ENCODE measurements at places on chromosomes 2 and 18.

- no peak for DNase-seq
These were observed 70.0 kb upstream of the NDUFV2 start for GRCh38 chr18:9032519-9032918.

DNA sequence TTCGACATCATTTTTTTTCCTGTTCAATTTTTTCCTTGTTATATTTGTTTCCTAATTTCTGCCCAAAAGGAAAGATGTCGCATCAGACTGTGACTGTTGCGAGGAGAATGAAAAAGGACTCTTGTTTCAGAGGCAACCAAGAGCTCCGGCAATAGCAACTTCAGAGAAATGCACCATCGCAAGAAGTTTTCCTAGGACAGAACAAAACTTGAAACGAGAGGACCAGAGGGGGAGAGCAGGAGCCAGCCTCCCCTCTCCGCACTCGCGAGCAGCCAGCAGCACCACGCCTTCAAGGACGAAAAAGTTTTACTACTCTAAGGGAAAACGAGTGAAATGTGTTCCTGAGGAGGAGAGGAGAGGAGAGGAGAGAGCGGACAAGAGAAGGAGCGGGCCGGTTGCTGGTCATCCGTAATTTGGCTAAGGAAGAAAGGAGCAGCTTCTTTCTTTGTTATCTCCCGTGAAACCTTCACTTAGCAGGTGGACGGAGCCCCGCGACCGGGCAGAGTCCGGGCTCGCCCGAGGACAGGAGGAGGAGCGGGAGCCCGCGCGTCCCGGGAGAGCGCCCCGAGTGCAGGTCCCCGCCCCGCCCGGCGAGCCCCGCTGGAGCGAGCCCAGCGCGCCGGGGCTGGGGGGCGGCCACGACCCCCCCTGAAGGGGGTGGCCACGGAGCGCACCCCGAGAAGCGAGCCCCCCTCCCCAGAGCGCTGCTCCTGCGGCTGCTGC is 744 bp downstream of the POU3F3 start:
- peak; percentile 85 for DNase-seq

- DNase-seq, result no peak
These were observed 71.3 kb upstream of the ZNF521 start for GRCh38 chr18:25423267-25423666.

DNA sequence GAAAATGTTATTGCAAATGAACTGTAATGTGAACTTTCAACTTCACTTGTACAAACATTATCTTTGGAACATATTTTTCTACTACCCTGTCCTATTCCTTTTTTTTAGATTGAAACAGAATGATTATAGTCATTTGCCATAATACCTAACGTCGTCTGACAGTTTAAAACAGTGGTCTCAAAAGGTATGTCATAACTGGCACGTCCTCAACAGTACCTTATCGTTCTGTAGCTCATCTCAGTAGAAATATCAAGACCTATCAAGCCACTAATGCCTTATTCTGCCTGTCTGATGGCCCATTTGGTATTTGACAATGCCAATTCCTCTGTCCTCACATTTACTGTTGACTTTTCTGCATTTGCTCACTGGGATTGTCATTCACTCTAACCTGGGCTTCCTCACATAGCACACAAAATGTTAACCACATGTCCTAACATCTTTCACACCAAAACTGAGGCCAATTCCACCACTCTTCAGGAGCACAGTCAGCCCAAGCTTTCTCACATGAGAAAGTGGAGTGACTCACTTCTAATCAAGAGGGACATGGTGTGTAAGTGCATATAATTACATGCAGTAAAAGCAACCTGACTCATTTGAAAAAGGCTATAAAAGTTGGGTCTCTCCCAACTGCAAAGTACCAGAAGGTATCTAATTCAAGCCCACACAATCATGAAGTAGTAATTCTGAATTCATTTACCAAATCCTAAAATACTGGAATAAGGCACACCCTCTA is 34.8 kb downstream of the DNER start:
- no peak for DNase-seq

DNA sequence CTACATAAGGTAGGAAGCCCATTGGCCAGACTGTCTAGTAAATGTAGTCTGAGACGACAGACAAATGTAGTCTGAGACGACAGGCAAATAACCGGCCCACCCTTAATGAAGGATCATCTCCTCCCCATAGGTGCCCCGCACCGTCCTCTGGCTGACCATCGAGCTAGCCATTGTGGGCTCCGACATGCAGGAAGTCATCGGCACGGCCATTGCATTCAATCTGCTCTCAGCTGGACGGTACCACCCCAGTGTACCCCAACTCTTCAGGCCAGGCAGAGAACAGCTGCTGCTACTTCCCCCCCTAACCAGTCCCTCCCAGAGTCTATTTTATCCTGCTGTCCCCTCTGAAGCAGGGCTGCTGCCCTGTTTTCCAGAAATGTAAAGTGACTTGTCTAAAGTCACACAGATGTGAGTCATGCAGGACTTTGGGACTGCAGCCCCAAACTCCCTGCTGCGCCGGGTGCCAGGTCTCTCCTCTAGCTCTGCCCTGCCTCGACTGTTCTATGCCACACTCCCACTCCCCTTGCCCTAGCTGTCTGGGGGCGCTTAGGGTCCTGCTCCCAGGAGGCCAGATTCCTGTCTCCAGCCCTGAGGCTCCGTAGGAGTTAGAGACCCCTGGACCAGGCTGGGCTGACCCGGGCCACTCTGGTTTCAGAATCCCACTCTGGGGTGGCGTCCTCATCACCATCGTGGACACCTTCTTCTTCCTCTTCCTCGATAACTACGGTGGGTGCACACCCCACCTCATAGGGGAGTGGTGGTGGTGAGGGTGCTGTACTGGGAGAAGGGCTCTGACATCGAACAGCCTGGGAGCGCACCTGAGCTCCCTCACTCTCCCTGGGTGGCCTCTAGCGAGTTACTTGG is 4.7 kb downstream of the SLC11A1 start:
- no peak for DNase-seq

DNA sequence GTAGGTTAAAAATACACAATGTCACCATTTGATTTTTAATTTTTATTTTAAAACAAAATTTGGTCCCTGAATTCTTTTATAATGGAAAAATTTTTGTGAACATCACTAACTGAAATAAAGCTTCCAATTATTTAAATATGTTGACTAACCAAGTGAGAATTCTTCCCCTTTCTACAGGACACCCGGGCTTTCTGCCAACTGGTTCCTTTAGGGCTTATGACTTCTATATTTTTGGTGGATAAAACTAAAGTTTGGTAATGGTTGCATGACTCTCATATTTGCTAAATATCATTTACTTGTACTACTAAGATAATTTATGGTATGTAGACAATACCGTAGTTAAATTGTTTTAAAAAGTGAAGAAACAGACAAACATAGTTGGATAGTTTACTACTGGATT is 291.0 kb upstream of the DOK6 start:
- no peak for DNase-seq

GRCh38 chr18:48575301-48575657 is 36.4 kb downstream of the CTIF start:
- no peak for DNase-seq

DNA sequence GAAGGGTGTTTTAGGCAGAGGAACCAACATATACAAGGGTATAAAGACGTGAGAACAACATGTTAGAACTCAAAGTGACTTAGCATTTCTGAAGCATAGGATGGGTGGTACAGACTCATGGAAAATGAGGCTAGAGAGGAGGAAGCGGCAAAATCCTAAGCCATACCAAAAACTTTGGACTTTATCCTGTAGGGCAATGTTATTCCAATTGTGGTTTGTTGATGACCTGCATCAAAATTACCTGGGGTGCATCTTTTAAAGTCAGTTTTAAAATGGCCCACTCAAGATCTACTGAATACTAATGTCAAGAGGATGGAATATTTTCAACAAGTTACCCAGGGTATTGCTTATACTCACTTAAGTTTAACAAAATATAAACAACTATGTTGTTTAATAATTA is 34.8 kb downstream of the RAPH1 start:
- no peak for DNase-seq

- no peak for DNase-seq
These were observed 18.8 kb downstream of the FZD5 start for GRCh38 chr2:207750876-207751275.

GRCh38 chr2:31334311-31335026 is 80.1 kb downstream of the XDH start:
- no peak for DNase-seq

DNA sequence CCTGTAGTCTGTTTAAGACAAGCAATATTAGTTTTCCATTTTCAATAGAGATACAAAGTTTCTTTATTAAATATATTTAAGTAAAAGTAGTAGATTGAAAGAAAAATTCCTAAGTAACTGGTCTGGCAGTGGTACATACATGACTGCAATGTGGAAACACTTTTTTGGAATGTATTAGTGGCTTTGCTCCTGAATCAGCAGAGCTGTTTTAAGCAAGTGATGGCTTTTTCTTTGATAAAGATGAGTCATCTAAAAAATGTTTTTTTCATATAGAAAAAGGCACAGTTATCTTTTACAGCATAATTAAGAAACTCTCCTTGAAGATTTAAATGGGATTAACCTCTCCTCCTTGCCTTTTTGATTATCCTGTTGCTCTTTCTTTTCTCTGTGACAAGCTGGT is 34.9 kb downstream of the KDM3A start:
- DNase-seq, result no peak

DNA sequence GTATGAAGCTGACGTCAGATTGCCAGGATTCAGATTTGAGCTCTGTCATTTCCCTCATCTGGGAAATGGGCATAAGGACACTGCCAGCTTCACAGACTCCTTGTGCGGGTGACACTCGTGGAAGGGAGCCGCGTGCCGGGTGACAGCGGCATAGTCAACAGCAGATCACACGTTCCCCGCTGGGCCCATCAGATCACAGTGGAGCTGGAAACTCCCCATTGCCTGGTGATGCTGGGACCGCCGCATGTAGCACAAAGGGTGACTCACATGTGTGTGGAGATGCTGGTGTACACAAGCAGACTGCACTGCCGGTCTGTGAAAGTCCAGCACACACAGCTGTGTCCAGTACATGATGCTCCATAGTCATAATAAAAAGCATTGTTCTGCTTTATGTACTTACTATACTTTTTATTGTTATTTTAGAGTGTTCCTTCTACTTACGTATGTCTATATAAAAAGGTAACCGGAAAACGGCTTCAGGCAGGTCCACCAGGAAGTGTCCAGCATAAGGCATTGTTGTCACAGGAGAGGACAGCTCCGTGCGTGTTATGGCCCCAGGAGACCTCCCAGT is 31.8 kb downstream of the SALL3 start:
- peak; percentile 71 for DNase-seq

DNA sequence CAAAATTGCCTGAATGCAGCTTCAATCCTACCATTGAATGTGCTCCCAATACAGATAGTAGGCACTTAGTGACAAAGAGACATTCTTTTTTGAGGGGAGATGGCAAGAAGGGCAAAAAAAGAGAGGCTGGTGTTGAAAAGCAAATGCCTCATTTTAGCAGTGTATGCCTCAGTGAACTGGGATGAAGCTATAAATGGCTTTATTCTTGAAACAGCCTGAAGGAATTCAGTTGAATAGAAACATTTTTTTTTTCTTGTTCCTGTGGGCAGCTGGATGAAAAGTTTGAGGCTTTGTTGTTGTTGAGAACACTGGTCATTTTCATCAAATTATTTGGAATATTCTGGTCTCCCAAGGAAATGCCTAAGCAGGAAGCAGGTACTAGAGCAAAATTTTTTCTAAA is 228.9 kb downstream of the RNF144A start:
- no peak for DNase-seq

DNA sequence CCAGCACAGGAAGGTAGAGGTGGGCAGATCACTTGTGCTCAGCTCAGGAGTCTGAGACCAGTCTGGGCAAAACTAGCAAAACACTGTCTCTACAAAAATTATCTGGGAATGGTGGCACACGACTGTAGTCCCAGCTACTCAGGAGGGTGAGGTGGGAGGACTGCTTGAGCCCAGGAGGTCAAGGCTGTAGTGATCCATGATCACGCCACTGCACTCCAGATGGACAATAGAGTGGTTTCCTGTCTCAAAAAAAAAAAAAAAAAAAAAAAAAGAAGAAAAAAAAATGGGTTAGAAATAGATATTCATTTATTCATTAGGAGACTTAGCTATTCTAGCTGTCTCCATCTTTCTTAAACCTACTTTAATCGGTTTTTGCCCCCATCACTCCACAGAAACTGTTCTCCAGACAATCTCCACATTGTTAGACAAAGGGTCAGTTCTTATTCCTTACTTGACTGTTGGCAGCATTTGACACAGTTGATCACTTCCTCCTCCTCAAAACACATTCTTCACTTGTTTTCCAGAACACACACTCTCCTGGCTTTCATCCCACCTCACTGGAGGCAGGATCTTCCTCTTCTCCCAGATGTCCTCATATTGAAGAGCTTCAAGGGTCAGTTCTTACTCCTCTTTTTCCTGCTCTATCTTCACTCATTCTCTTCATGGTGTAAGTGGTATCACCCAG is 103.1 kb downstream of the DTNB start:
- no peak for DNase-seq

- no peak for DNase-seq
These were observed 758 bp downstream of the SCLY start for GRCh38 chr2:238061315-238062202.

GRCh38 chr18:68172842-68173549 is 541.9 kb downstream of the TMX3 start:
- DNase-seq, result no peak

GRCh38 chr2:216082805-216083204 is 1.1 kb downstream of the TMEM169 start:
- no peak for DNase-seq

DNA sequence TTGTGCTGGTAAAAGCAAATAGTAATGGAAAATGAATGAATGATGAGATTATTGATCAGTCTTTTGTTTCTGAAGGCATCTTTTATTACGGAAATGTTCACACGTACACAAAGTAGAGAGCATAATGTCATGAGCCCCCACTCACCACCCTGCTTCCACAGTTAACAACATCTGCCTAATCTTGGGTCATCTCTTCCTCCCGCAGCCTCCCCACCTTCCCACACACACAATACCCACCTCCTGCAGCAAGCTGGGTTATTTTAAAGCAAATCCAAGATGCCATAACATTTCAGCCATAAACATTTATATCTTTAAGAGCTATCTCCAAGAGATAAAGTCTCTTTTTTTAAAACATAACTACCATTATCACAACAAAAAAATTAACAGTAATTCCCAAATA is 36.3 kb downstream of the CYP27C1 start:
- no peak for DNase-seq

DNA sequence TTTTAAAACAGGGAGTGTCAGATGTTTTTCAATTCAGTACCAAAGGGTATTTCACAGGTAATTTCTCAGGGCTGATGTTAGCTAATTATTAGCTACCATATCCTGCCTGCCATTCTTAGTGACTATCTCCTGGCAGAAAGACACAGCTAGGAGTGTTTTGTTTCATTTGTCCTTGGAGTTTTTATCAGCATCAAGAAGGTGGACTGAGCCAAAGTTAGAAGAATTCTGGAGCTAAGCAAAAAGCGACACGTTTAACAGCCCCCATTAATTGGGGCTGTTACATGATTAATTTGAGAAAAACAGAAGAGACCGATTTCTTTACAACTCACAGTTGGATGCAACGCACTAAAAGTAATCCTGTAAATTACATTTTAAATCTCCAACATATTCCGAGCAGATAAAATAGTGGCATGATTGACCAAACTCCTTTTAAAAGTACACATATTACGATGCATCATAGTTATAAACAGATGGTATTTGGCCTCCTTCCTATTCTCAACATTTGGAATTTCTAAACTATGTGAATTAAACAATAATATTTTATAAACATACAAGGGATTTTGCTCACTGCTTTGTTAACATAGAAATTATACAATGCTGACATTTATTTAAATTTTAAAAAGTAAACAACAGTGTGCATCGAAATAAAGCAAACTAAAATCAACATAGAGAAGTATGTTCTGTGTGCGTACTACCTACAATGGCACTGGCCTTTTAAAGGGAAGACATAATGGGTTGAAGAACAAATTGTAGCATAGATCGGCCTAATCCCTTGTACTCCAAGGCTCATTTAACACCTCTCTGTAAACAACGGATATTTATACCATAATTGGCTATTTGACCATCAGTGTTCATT is 585.1 kb downstream of the ZEB2 start:
- DNase-seq, result no peak
